Activated T-cell treated with anti-CD3 and anti-CD28 coated beads, Interleukin-2, amount 50 U/mL, for 1 hour (primary cell): ENCODE measurements at places on chromosomes 13 and 19.

DNA sequence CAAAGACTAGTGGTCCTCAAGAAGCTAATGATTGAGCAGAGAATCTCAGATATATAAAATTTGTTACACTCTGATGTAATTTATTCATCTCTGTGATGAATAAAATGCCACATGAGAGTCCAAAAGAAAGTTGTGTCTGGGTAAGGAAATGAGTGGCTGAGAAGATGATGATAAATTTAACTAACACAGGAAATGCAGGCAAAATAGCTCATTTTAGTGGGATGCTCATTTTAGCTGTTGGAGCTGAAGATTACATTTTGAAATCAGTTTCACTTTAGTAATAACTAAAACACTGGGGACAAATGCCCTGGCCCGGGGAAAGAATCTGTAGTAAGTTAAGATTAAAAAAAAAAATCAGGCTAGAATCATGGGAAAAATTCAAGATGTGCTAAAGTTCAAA is 35.2 kb downstream of the SPRY2 start:
- no peak for DNase-seq

- no peak for DNase-seq
These were observed 79.3 kb downstream of the GPC6 start for GRCh38 chr13:93305886-93306285.

DNA sequence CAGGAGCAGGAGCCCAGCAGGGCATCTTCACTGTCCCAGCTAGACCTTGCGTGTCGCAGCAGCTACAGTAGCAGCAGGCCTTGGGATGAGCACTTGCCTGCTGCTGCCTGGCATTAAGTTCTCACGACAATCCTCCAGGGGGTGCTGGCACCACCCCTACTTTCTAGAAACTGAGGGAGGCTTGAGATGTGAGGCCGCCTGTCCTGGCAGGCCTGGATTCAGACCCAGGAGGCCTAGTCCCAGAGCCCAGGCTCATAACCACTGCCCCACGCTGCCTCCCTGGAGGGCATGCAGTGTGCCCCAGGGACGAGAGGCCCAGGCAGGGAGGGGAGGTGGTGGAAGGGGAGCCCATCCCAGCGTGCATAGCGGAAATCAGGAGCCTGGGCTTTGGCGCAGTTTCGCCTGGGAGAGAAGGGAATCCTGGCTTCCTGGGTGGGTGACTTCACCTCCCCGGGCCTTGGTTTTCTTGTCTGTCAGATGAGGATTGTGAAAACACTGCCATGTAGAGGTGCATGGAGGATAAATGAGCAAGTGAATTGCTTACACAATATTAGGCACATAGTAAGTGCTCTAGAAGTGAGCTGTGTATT is 26.1 kb downstream of the PPP5C start:
- DNase-seq = no peak

- no peak for DNase-seq
These were observed 433.9 kb downstream of the GPC6 start for GRCh38 chr13:93660391-93661063.

GRCh38 chr19:6068711-6069110 is 41.6 kb downstream of the RFX2 start:
- DNase-seq = no peak

GRCh38 chr13:41061914-41062837 is 867 bp downstream of the WBP4 start:
- no peak for DNase-seq

GRCh38 chr19:45508417-45508860 is 1.2 kb downstream of the VASP start:
- DNase-seq = peak; percentile 62
